ENCODE measurements at places on chromosomes 4 and X.

- no peak for DNase-seq
These were observed 214.1 kb upstream of the GEMIN8 start for GRCh38 chrX:14243823-14244222.

DNA sequence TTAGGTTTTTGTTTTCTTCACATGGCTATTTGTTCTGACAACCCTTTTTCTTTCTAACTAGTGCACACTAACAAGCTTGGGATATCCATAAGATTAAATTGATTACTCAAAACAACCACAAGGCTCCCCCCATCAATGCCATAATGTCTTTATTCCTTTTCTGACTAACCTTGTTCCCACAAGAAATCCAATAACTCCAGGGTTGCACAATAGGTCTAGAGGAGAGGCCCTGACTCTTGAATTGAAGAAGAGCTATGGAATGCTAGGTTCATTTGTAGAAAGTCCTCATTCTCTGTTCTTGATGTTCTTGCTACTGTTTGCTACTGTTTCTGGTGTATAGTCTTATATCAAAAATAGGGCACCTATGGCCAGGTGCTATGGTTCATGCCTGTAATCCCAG is 71.0 kb downstream of the PRRG1 start:
- no peak for DNase-seq

- DNase-seq: no peak
These were observed 94.9 kb downstream of the EMCN start for GRCh38 chr4:100422894-100423293.

- DNase-seq: no peak
These were observed 78.4 kb upstream of the FUNDC1 start for GRCh38 chrX:44621078-44621477.

DNA sequence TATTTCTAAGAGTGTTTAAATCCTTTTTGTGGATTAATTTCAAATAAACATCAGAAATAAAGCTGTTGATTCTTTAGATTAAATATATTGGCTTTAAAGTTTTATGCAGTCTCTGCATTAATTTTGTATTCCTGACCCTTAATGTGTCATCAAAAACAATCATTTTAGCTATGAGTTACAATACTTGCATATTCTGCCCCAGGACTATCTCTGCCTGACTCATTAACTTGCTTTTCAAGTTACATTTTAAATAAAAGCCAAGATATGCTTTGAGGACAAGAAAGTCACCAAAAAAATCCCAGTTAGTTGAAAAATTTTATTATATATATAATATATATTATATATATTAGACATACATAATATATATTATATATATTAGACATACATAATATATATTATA is 208.7 kb downstream of the ADGRL3 start:
- DNase-seq: no peak

GRCh38 chrX:103248553-103248952 is 6.4 kb downstream of the TCEAL8 start:
- DNase-seq: peak; percentile 27

DNA sequence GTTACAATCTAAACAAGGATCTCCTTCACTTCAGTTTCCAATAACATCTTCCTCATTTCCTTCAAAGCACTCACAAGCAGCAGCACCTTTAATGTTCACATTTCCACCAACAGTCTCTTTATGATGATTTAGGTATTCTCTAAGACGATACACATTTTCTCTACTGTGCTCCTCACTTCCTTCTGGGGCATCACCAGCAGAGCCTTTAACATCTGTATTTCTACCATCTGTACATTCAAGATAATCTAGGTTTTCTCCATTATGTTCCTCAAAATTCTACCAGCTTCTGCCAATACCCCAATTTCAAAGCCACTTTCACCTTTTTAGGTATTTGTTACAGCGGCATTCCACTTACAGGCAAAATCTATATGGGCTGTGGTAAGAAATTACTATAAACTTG is 80.6 kb downstream of the FBXW7 start:
- DNase-seq: no peak

DNA sequence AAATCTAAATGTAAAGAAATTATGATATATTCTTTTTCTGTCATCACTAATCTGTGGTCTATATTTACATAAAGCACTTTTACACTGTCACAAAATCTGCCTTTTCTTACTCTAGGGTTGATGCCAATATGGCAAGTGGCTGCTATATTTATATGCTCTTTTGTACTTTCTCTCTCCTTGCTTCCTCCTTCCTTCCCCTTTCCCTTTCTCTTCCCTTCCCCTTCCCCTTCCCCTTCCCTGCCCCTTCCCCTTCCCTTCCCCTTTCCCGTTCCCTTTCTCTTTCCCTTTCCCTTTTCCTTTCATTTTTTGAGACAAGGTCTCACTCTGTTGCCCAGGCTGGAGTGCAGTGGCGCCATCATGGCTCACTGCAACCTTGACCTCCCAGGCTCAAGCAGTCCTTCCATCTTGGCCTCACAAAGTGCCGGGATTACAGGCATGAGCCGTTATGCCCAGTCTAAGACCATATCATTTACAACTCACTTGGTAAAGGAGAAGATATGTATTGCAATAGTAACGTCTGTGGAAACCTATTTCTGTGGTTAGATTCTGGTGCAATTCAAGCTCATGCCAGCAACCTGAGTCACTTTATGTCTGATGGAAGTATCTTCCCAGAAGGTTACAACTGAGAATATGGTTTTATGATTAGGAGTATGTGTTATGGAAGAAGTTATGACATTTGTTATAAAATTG is 13.9 kb upstream of the PLAC8 start:
- DNase-seq: no peak

GRCh38 chr4:176443117-176443516 is 123.4 kb downstream of the SPCS3 start:
- no peak for DNase-seq

DNA sequence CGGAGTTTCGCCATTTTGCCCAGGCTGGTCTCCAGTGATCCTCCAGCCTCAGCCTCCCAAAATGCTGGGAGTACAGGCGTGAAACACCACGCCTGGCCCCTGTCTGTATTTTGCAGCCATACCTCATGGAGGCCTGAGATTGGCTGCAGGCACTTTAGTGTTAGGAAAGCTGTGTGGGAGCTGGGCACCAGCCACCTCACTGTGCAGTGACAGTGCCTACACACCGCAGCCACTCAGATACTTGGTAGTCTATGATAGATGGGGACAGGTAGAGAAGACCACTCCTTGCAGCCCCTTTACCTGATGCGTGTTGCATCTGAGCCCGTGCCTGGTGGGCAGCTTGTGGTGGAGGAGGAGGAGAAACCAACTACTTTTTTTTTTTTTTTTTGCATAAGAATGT is 16.3 kb downstream of the SMS start:
- no peak for DNase-seq

DNA sequence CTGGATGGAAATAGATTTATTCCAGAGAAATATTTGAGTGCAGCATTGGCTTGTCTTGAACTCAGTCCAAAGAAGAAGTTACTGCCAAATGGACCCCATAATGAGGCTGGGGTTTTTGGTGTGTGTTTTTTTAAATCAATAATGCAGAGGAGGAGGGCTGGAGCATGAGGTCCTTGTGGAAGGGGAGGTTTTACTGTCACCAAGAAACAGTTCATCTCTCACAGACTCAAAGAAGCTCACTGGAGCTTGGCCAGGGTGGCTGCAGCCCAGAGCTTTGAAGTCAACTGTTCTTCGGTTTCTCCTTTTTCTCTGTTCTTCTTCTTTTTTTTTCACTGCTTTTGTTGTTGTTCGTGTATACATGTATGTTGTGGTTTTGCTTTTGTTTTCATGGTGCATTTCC is 377.7 kb downstream of the FBXW7 start:
- no peak for DNase-seq

- no peak for DNase-seq
These were observed 93.5 kb upstream of the SLC6A14 start for GRCh38 chrX:116342903-116343302.

GRCh38 chr4:10312568-10312967 is 144.7 kb downstream of the ZNF518B start:
- DNase-seq: no peak

DNA sequence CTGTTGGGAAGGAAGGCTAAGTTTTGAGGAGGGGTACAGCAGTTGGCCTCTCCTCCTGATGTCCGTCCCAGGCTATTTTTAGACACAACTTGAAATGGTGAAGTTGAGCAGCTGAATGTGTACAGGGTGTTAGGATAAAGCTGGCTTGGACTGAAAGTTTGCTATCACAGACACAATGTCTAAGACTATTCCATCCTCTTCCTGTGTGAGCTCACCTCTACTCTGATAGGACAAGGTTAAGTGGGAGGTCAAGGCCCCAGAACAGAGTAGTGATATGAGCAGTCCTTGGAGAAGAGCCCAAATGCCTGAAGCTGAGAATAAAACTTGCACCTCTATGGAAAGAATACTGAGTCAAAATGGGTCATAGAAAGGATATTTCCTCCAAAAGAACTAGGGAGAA is 4.1 kb downstream of the ATP1B4 start:
- DNase-seq: no peak

DNA sequence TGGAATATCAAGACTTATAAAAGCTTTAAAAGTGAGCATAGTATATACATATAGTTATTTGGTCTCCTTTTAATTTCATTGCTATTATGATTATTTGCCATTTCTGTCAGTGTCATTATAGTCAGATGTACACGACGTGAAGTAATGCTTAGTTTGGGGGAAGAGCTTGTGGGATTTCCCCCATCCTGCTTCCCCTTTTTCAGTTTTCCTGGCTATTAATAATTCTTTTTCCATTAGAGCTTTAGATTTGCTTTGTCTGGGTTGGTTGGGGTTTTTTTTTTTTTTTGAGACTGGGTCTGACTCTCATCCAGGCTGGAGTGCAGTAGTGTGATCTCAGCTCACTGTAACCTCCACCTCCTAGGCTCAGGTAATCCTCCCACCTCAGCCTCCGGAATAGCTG is 5.4 kb downstream of the ABCE1 start:
- no peak for DNase-seq

DNA sequence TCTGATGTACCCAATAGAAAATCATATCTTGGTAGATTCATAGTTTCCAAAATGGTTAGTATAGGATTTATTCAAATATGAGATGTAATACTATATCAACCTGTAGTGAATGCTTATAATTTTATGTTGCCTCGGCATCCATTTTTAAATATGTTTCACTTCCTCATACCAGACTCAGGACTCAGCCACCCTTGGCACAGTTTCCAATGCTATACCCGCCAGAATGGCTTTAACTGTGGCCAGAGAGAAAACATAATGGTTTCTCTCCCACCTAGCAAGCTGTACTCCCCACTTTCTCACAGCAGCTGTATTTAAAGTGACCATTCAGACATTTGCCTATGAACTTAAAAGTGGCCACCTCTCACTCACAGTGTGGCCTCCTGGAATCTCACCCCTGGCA is 466.6 kb upstream of the PABPC4L start:
- DNase-seq: no peak

DNA sequence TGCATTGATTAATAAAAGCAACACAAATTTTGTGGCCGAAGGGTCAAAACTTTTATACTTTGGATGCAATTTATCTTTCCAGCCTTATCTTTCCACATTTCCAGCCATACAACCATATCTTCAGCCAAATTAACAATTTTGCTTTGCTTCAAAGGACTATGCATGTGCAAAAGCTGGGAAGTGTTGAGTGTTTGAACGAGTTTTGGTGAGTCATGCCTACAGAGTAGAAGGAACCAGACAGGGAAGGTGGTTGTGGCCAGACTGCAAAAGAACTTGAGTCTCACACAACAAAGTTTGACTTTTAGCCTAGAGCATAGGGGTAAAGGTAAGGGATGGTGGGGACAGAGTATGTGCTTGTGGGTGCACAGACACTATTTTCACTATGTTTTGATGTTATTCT is 53.0 kb upstream of the GABRA2 start:
- DNase-seq: no peak

- DNase-seq: no peak
These were observed 2340.7 kb downstream of the PCDH7 start for GRCh38 chr4:33060674-33061542.

GRCh38 chrX:25022499-25023325 is 6.9 kb upstream of the ARX start:
- no peak for DNase-seq

GRCh38 chrX:143661286-143661685 is 25.4 kb upstream of the SLITRK4 start:
- DNase-seq: no peak

GRCh38 chrX:151711154-151711553 is 4.7 kb upstream of the FATE1 start:
- no peak for DNase-seq

GRCh38 chr4:90293320-90293719 is 166.1 kb downstream of the CCSER1 start:
- no peak for DNase-seq

- no peak for DNase-seq
These were observed 87.3 kb downstream of the PRSS12 start for GRCh38 chr4:118265312-118266144.

- no peak for DNase-seq
These were observed 21.6 kb downstream of the ADD1 start for GRCh38 chr4:2865196-2865780.

DNA sequence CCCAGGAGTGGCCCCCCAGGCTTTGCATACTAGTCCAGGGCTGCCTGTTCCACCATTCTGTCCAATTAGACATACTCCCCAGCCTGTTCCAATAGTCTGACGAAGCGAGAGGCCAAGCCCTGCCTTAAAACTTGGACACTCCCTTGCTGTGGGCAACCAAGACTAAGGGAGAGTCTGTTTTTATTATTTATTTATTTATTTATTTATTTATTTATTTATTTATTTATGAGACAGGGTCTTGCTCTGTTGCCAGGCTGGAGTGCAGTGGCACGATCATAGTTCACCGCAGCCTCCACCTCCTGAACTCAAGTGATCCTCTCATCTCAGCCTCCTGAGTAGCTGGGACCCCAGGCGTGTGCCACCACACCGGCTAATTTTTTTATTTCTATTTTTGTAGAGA is 6.6 kb downstream of the KIT start:
- DNase-seq: no peak

- no peak for DNase-seq
These were observed 26.3 kb downstream of the GPC3 start for GRCh38 chrX:133958997-133959688.

Data from GM13977 (cell line).